ENCODE measurements at places on chromosomes 3 and 15. TPM values are rescaled to one million over a fixed set of nuclear protein-coding genes. Genes with fewer than 3 reads are reported as not detected.
A peak's percentile ranks its signal among the peaks of the same experiment; 100 is the strongest.

DNA sequence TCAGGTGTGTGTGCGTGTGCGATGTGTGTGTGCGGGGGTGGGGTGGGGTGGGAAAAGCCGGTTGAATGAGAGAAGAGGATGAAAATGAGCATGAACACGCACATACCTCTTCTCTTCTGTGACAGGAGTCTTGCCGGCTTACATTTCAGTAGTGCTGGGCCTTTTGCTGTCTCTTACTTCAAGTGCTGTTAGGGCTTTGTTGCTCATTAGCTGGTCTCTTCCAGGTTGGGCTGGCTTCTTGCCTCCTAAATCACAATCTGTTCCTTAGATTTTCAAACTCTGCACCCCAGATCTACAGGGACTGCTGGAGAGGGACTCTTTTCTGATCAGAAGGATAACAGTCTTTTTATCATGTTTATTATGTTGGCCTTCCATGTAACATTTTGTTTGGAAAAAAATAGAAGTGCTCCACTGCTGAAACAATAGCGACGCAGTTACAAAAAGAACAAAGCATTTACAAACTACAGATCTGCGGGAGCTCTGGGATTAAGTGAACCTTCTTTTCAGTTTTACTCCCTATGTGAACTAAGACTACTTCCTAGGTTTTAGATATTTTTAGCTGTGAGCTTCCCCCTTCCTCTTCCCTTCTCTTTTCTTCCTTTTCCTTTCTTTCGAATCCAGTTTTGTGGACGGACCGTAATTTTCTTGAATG is 48.5 kb downstream of the USP13 start:
- DNase-seq = no peak

The STARD5 gene
- total RNA-seq = 1.8 TPM

DNA sequence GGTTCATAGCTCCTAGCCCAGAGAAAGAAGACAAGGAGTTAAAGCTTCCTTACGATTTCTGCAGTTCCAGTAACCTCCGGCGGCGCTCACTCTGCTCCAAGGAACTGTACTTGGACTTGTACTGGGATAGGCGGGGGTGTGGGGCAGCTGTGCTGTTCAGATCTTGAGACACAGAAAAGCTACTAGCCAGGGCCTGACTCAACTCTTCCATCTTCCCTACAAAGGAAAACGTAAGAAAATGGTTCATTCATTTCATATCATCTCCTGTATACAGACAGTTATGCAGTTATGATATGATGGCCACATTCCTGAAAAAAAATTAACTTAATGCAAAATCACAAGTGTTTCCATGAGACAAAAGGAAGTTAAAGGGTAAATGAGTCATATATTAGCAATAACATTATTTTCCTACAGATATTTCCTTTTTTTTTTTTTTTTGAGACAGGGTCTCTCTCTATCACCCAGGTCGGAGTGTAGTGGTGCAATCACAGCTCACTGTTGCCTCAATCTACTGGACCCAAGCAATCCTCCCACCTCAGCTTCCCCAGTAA is 4.6 kb downstream of the SNUPN start:
- DNase-seq = peak; percentile 81

DNA sequence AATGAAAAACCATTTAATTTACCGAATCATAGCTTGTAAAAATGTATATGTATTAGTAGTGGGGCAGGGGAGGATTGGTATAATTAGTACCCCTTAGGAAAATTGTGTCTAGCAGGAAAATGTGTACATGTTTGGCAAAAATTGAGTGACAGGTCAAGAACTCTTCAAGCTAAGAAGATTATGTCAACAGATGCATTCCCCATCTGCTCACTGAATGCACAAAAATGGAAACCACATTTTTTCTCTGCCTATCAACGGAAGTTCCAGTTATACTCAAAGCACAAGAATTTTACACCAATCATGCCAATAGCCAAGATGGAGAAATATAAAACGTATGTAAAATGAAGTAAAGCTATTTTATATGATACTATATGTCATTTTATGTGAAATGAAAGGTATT is 377.8 kb downstream of the KCNH8 start:
- DNase-seq = no peak

Data from left ventricle myocardium superior (tissue), 1 donor.